ENCODE measurements at places on chromosomes 2 and 18. TPM values are rescaled to one million over a fixed set of nuclear protein-coding genes. Genes with fewer than 3 reads are reported as not detected.

GRCh38 chr2:170076189-170076588 lies 101.8 kb upstream of the MYO3B start:
- no peaks in the 10 kb centered on the region for H3K36me3 ChIP-seq
- H3K27me3 ChIP-seq: no peaks in the 10 kb centered on the region
- peaks cover 15% of the 10 kb centered on the region for H3K4me1 ChIP-seq
- no peak overlapping the region for H3K4me3 ChIP-seq
- DNase-seq: no peak

DNA sequence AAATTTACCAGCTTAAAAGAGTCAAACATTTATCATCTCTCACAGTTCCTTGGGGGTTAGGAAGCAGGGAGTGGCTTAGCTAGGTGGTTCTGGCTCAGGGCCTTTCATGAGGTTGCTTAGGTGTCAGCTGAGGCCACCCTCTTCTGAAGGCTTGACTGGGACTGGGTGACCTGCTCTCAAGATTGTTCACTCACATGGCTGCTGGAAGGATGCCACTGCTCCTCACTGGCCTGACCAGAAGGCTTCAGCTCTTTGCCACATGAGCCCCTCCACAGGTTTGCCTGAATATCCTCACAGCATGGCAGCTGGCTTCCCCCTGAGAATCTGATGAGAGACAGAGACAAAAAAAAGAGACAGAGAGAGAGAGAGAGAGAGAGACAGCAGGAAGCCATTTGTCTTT lies 17.3 kb upstream of the RNF152 start:
- H3K27me3 ChIP-seq: no peaks in the 10 kb centered on the region
- no peak overlapping the region for H3K4me3 ChIP-seq
- no peaks in the 10 kb centered on the region for H3K4me1 ChIP-seq
- H3K36me3 ChIP-seq: no peaks in the 10 kb centered on the region

- DNase-seq: no peak
- H3K27ac ChIP-seq: no peak overlapping the region
- H3K4me1 ChIP-seq: peaks cover 6% of the 10 kb centered on the region
- no peaks in the 10 kb centered on the region for H3K36me3 ChIP-seq
- H3K4me3 ChIP-seq: no peak overlapping the region
- H3K27me3 ChIP-seq: no peaks in the 10 kb centered on the region
Observed at GRCh38 chr18:58829263-58829662, 35.4 kb upstream of the ZNF532 start.

ZNF892 gene
- 6.7 TPM for total RNA-seq

Data from thyroid gland (tissue), 4 donors.